ENCODE measurements at places on chromosomes 4 and X.

GRCh38 chrX:109691277-109691676, 41.8 kb downstream of the ACSL4 start:
- no peak for DNase-seq

DNA sequence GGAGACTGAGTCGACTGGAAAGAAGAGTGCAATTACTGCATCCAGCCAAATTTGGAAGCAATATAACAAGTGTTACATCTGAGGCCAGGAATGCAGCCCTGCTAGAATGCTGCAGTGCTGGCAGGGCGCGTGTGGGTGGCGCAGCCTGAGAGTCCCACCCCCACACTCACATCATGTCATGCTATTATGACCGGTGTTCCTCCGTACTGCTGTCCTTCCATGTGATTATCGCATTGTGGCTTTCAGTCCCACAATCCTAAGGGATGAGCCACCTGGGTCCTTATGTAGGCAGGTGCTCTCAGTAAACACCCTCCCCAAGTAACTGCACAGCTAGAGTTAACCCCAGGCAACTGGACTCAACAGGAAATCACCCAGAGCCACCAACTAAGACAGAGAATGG, 122.6 kb upstream of the CPEB2 start:
- no peak for DNase-seq

- DNase-seq: no peak
These were observed 26.8 kb downstream of the AFAP1 start for GRCh38 chr4:7912826-7913225.

- DNase-seq: no peak
These were observed 203.1 kb downstream of the FBXO8 start for GRCh38 chr4:174080361-174080760.

DNA sequence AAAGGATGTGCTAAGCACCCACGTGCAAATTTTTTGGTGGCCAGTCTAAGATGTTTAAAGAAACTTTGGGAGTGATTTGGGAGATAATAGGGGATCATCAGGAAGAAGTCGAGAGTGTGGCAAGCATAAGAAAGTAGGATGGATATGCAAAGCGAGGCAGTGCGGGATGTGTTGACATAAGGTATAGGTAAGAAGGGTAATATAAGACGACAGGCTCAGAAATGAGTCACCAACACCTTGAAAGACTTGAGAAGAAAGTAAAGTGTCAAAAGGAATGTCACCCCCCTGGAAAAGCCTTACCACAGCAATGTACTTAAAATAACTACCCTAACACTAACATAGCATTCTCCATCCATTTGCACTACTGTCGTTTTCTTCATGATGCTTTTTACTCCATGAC, 69.8 kb upstream of the BMP2K start:
- DNase-seq: no peak

- no peak for DNase-seq
These were observed 114.3 kb upstream of the HS3ST1 start for GRCh38 chr4:11542952-11543351.

DNA sequence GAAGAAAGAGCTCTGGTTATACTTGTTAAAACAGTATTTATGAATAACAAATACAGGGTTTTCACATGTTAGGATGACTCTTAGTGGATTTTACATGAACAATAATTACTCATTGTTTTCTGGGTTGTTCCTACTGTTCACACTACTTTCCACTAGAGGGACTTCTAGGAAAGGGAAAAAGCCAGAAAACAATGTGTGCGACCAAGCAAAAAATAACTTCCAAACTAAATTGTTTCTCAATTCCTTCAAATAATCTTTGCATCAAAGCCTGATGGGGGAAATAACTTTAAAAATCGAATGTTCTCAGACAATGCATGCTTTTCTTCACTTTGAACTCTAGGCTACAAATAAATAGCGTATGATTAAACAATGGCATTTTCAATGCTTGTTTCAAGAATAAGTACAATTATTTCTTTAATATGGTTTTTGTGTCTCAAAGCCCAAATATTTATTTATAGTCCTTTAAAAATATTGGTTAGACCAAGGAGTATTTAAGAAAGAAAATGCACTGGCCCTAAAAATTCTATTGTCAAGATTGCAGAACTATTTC, 72.1 kb upstream of the ETNPPL start:
- peak; percentile 58 for DNase-seq

- no peak for DNase-seq
These were observed 178.4 kb downstream of the ATOH1 start for GRCh38 chr4:94006932-94007331.
